ENCODE measurements at places on chromosomes 13 and 19.

DNA sequence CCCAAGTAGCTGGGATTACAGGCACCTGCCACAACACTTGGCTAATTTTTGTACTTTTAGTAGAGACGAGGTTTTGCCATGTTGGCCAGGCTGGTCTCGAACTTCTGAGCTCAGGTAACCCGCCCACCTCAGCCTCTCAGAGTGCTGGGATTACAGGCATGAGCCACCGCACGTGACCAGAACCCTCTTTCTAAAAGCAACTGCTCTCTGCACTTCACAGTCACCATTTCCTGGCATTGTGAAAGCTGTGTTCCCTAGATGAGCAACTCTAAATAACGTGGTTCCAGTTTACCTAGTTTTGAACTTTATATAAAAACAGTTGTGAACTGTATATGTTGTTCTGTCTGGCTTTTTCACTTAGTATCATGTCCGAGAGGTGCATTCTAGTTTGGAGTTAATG lies 152.9 kb downstream of the SIPA1L3 start:
- peak; percentile 39 for DNase-seq

- DNase-seq = no peak
Observed at GRCh38 chr13:40145139-40145538, 489.7 kb downstream of the COG6 start.

- DNase-seq = no peak
Observed at GRCh38 chr13:30375265-30375835, 46.9 kb upstream of the UBE2L5 start.

- peak; percentile 50 for DNase-seq
Observed at GRCh38 chr19:480016-480855, 16.1 kb upstream of the MADCAM1 start.

- no peak for DNase-seq
Observed at GRCh38 chr13:75123428-75123827, 358.5 kb downstream of the TBC1D4 start.

GRCh38 chr19:48321372-48321621 lies 4.1 kb upstream of the EMP3 start:
- peak; percentile 96 for DNase-seq

GRCh38 chr13:45879666-45880065 lies 28.1 kb upstream of the SIAH3 start:
- DNase-seq = no peak

DNA sequence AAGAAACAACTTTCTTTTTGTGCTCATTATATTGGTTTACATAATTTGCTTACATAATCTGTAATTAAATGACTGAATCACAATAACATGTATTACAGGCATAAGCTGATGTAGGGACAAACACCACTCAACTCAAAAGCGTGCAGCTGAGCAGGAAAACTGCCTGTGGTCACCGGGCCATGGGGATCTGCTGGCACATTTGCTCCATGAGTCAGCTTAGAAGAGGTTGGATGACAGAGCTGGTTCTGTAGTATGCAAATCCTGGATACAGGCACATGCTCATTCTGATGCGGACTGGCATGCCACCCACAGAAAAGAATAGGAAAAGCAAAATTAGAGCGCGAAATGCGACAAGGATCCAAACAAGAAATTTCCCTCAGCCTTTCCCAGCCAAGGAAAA lies 128.6 kb downstream of the USP12 start:
- DNase-seq = no peak

GRCh38 chr13:45511310-45512097 lies 46.8 kb downstream of the COG3 start:
- DNase-seq = peak; percentile 96

- peak; percentile 96 for DNase-seq
Observed at GRCh38 chr13:29925457-29926097, 75.2 kb upstream of the UBL3 start.

All from lung (tissue), 17 donors.